HS-5 (cell line): ENCODE measurements at places on chromosomes 7 and 10.

DNA sequence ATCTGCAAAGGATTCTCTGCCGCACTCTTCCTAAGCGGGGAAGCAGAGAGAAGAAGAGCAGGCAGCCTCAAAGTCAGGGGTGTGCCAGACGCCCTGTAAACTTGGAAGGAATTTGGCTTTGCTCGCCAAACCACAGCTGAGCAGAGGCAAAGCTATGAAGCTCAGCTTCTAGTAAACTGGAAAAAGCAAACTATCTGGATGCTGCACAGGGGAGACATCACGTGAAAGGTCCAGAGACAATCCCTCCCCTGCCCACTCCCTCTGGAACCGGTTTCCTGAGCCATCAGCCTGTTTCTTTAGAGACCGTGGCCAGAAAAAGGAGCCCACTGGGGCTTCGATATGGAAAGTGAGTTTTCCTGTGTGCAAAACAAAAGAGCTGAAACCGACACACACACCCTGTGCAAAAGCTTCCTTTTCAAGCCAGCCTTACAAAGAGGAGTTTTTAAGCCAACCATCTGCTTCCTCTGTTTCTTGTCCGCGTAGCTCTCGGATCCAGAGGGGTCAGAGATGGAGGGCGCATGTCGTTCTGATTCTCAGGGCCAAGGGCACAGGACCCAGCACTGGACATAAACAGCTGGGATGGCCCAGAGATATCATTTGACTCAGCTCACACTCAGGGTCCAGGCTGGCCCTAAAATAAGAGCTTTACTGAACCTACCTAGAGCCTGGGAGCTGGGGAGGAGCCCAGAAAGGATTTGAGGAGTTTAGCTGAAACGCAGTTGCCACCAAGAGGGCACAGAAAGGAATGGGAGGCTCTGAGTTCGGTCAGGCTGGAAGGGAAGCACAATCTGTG is 58.2 kb upstream of the DNAAF5 start:
- DNase-seq: no peak

GRCh38 chr7:19322002-19322401 is 176.8 kb upstream of the FERD3L start:
- no peak for DNase-seq

- DNase-seq: no peak
Measured at GRCh38 chr10:18665815-18666558, 6.8 kb downstream of the ARL5B start.

- DNase-seq: peak; percentile 41
Measured at GRCh38 chr7:2527505-2528467, 8.2 kb downstream of the LFNG start.

GRCh38 chr10:80320377-80320776 is 30.9 kb upstream of the MAT1A start:
- DNase-seq: no peak

- DNase-seq: no peak
Measured at GRCh38 chr7:144830024-144830785, 5.6 kb downstream of the TPK1 start.

GRCh38 chr10:124592736-124593430 is 131.3 kb downstream of the LHPP start:
- DNase-seq: no peak

DNA sequence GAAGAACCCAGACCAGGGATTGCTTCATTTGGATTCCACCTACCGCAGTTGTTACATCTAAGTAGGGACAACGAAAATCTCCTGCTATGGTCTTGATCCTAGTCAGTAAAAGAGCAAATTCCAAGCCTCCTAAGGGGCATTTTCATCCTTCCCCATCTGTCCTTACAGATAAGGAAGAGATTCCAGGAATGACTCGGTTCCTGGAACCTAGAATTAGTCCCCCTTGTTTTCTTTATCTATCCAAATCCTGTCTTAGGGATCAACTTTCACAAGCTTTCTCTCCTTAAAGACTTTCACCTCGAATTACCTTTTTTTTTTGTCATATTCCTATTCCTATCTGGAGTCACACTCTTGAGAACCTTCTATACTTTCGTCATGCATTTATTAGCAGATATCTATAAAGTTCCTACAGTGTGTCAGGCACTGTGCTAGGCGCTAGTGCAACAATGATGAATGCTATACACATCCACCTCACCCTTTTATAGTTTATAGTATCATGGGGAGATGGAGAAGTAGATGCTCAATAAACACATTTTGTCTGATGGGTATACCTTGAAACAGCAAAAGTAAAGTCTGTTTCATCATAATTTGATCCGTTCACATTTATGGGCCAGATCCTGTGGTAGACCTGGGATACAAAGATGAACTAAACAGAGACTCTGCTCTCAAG is 39.2 kb downstream of the LAMB4 start:
- DNase-seq: no peak

DNA sequence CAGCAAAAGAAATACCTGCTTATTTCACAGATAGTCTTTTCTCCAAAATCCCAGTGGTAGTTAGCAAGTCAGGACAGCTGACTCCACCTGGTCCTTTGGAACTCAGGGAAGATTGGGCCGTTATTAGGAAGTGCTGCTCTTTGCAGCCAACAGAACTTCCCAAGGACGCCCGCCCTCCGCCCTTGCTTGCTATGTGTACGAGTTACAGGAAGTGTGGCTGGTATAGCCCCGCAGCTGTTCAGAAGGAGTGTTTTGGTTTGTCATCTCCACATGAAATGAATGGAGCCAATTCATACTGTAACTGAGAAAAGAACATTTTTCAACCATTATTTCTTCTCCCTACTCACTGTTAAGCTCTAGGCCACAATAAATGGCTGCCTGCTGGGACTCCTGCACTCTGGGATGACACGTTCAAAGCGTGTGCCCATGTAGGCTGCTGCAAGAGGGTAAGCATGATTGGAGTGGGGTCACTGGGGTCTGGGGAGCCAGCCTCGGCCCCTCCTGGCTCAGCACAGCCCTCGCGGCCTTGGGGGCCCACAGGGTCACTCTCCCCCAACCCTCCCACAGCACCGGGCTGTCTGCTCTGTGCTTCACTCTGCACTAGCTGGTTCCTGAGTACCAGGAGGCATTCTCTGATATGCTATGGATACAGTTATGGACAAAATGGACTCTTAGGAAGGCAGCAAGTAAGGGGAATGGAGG is 244.0 kb downstream of the EBF3 start:
- no peak for DNase-seq

- no peak for DNase-seq
Measured at GRCh38 chr10:99927721-99928280, 81.9 kb downstream of the DNMBP start.

DNA sequence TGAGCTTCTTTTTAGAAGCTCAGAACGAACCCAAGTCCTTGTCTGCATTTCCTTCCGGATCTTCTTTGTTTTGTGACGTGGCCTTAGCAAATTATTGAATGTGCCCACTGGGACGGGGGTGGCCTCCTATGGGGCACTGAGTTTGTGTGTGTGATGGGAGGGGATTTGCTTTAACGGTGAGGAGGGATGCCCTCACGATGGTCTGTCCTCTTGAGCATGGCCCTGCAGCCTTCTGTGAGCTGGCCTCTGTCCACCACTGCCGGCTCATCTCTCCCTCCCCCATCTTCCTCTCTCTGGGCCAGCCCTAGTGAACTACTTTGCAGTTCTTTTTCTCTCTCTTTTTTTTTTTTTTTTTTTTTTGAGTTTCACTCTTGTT is 62.9 kb upstream of the MKRN1 start:
- DNase-seq: no peak
